Neural crest cell (in vitro differentiated cells): ENCODE measurements at places on chromosomes 12 and 14.
A peak's percentile ranks its signal among the peaks of the same experiment; 100 is the strongest.

DNA sequence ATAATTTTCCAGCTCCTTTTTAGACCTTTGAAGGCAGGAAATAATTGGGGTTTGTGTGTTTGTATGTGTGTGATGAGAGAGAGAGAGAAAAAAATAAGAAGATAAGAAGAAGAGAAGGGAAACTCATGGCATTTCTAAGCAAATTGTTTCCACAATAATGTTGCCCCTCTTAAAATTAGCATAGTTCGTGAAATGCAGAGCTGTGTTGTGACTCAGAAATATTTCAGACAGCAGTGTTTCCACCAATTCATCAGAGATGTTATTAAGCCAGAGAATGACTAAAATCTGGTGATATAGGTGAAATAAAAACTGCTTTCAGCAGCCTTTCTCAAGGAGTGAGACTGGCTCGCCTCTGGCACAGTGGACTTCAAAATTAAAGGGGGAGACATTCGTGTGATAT lies 65.9 kb upstream of the ARHGAP5 start:
- no peak for DNase-seq

- DNase-seq: no peak
Measured at GRCh38 chr12:29211696-29212095, 62.6 kb downstream of the FAR2 start.

DNA sequence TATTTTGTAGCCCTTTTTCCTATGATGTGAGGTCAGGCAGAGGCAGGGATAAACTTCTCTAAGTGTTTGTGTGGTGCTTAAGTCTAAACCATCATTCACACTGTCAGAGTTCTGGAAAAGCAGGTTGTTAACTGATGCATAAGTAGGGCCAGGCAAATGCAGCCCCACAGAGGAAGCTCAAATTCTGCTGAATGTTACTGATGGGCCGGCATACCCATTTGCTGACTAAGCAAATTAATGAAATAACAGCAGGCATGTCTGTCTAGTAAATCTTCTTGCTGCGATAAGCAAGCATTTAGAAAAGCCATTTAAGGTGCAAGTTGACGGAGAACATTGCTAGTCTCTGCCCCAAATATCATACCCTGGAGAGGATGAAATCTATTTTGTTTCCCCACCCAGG lies 523.2 kb upstream of the CCDC196 start:
- no peak for DNase-seq

GRCh38 chr12:39413836-39414771 lies 28.8 kb downstream of the KIF21A start:
- no peak for DNase-seq

DNA sequence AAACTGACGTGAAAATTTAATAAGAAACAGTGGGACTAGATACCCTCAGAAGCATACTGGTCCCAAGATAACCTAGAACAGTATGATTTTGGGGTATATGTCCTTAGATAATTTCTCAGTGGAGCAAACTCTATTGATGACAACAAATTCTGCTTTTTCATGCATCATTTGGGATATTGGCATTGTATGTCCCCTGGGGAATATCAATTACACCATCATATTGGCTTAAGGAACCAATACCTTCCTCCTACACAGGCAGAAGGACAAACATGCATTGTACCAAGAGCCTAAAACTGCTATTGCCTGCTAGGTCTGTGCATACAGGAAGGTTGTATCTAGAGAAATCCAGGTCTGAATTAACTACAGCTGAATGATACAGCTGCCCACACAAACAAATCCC lies 17.6 kb upstream of the CDH24 start:
- DNase-seq: no peak

DNA sequence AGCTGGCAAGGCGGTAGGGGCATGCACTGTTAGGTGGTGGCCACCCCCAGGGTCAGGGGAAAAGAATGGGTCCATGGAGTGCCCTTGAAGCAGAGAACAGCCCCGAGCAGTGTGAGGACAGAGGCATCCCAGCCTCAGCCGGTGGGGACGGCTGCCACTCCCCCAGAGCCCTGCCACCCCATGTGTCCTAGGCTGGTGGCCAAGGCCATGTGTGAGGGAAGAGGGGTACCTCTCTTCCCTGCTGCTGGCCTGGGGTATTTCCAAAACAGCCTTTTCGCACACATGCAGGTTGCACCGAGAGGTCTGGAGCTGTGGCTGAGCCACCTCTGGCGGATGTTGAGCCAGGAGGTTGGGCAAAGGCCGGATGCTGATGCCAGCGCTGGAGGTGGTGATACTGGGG lies 19.9 kb downstream of the RFLNA start:
- DNase-seq: no peak

DNA sequence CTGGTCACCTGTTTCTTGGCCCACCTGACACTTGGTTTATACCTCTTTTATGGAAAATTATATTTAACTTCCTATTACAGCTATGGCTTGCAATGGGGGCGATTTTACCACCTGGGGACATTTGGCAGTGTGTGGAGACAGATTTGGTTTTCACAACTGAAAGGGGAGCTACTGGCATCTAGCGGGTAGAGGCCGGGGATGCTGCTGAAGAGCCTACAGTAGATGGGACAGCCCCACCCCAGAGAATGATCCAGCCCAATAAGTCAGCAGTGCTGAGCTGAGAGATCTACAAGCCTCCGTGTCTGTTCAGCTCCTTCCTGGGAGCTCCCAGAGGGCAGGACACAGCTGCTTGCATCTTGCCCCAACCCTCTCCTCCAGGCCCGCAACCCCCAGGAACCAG lies 302.8 kb downstream of the CACNA1C start:
- no peak for DNase-seq

- no peak for DNase-seq
Measured at GRCh38 chr12:116484807-116485206, 74.4 kb upstream of the MAP1LC3B2 start.

DNA sequence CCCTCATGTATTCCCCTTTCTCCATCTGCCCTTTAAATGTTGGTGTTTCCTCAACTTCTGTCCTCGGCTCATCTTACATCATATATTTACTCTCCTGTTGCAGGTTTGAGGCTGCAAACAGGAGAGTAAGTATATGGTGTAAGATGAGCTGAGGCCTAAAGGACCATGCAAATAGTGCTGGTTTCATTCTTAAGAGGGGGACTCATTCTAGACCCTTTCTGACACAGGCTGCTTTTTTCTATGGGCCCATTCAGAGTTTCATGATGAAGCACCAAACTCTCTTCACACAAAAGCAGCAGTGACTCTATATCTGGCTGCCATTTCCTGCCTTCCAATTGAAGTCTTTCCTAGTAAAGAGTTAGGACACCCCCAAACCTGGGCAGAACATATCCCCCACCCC lies 218.5 kb downstream of the PHLDA1 start:
- no peak for DNase-seq

GRCh38 chr14:92254786-92255185 lies 68.2 kb upstream of the SLC24A4 start:
- DNase-seq: peak; percentile 16

GRCh38 chr14:38046160-38046559 lies 161.5 kb upstream of the SSTR1 start:
- DNase-seq: no peak

DNA sequence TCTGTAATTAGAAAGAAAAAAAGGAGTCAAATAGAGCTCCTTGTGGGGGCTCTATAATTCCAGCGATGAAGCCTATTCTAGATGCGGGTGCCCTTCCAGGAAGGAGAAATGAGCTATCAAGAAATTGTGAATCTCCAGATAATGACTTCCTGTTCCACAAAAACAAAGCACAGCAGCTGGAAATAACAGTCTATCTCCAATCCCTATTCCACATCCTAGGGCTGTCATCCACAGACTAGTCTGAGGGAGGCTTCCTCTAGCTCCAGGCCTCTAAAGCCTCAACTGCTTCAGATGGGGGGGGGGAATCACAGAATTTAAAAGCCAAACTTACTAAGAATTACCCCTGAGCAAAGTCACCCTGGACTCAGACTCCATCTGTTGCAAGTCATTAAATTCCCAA lies 77.4 kb upstream of the GTF2A1 start:
- no peak for DNase-seq

GRCh38 chr12:64660237-64661018 lies 50.1 kb downstream of the RASSF3 start:
- no peak for DNase-seq

DNA sequence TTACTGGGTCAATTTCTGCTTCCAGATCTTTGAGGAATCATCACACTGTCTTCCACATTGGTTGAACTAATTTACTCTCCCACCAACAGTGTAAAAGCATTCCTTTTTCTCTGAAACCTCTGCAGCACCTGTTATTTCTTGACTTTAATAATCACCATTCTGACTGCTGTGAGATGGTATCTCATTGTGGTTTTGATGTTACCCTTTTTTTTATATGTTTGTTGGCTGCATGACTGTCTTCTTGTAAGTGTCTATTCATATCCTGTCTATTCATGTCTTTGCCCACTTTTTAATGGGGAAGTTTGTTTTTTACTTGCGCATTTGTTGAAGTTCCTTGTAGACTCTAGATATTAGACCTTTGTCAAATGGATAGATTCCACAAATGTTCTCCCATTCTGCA lies 324.9 kb downstream of the NAV3 start:
- no peak for DNase-seq

DNA sequence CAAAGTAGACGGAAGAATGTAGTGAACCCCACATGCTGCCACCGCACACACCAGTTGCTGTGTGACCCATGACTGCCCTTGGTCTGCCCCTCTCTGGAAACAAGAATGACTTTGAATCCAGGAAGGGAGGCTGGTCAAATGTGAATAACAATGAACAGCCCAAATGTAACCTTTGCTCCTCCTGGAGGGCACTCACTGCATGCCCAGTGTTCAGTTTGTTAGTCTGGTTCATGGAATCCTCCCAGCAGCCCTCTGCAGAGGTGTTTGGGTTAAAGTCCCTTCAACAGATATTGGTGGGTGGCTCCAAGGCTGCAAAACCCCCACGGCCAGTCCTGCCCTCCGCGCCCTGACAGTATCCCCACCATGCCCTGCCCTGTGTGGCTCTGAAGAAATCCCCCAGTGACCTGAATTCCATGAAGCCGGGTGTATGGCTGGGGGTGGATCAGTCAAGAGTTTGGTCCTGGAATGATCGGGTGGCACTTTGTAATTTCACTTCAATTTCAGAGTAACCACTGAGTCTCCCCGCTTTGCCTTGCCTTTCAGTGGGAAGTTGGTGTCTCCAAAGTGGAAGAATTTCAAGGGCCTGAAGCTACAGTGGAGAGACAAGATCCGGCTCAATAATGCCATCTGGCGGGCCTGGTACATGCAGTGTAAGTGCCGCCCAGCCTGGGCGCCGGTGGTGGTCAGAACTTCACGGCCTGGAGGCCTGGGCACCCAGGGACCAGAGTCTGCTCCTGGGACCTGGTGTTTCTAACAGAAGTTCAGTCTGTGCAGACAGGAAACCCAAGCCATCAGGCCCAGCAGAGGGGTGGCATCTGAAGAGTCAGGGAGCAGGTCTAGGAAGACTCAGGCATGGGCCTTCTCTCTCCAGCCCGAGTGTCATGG lies 47.1 kb downstream of the IL31 start:
- no peak for DNase-seq

- DNase-seq: no peak
Measured at GRCh38 chr12:46490635-46491034, 118.1 kb upstream of the SLC38A2 start.

GRCh38 chr12:57099766-57100165 lies 10.9 kb downstream of the NAB2 start:
- no peak for DNase-seq

DNA sequence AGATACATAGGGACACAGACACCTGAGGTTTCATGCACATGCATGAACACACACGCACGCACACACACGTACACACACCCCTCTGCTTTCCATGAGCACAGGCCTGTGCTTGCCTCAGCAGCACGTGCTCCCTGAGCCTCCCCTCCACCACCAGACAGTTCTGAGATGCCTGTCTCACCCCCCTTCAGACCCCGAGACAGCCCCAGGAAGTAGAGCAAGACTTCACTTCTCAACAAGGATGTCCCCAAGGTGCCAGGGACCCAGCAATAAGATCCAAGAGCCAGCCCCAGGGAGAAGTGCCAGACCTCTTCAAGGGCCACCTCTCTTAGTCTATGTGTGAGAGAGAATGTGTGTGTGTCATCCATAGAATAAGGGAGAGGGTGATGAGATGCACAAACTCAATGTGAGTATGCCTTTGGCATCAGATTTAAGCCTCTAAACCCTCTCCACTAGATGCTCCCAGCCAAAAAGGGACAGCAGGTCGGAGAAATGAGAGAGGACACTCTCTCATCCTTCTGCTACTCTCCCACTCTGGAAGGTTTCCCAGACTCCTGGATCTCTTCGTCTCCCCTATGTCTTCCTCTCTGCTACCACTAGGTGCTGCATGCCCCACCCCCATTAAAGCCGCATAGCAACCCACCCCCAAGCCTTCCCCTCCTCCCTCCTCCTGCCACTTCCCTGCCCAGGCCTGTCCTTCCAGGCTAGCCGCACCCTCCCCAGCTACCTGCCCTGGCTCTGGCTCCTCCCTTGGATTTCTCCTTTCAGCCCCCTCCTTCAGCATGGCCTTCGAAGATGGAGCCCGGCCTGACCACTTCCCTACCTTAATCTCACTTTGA lies 7.7 kb downstream of the RARG start:
- DNase-seq: no peak

- no peak for DNase-seq
Measured at GRCh38 chr14:50529288-50530179, 2.8 kb downstream of the MAP4K5 start.

DNA sequence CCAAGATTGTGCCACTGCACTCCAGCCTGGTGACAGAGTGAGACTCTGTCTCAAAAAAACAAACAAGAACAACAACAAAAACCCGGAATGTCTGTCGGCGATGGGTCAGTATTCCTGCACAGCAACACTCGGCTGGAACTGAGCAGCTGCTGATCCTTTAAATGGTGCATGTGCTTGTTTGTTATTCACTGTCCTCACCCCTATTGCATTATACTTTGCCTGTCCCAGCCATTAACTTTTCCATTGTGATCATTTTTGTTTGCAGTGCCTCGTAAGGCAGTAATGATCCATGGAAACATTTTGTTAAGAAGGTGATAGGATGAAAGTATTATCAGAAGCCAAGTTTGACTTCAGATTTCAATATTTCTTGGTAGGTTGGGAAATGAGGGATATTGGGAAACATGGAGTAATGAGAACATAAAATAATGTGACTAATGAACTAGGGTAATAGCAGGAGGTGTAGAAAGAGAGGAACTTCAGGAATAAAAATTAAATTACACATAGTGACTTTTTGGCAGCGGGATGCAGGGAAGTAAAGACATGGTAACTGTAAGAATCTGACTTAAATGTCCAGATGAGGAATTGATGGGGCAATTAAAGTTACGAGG lies 6.1 kb downstream of the ACSS3 start:
- no peak for DNase-seq
